ENCODE measurements at places on chromosomes 13 and 19.

DNA sequence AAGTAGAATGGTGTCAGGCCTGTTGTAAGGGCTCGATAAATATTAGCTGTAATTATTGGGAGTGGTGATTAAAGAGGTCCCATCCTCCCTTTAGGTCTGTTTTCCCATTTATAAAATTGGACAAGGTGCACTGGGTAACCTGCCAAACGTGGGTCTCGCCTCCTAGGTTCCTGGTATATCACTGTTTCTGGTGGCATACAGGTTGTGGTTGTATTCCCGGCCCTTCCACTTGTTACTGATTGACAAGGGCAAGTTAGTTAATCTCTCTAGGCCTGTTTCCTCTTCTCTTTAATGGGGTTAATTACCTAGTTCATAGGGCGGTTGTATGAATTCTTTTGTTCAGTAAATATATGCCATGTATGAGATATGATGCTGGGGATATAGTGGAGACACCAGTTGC lies 1.5 kb downstream of the PPP2R1A start:
- no peak for DNase-seq

GRCh38 chr19:52453324-52454094 lies at the start of gene ZNF578:
TSS of gene ZNF578 (plus strand) at chr19:52453553. CDS start at chr19:52501846, 48,293 bp downstream.
- peak; percentile 36 for DNase-seq

GRCh38 chr19:46787331-46788261 lies 798 bp downstream of the SLC1A5 start:
- no peak for DNase-seq

DNA sequence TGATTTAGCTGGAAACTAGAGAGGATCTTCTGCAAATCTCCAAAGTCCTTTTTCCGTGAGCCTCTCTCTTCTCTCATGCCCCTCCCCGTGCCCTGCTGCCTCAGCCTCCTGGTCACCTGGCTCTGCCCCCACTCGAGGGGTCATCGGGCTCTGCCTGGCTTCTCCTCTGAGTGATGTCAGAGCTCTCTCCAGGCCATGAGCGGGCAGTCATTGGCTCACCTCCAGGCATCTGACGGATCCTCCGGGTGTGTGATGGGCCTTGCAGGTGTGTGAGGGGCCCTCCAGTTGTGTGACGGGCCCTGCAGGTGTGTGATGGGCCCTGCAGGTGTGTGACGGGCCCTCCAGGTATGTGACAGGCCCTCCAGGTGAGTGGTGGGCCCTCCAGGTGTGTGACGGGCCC lies 10.3 kb upstream of the GAS6 start:
- DNase-seq: no peak

DNA sequence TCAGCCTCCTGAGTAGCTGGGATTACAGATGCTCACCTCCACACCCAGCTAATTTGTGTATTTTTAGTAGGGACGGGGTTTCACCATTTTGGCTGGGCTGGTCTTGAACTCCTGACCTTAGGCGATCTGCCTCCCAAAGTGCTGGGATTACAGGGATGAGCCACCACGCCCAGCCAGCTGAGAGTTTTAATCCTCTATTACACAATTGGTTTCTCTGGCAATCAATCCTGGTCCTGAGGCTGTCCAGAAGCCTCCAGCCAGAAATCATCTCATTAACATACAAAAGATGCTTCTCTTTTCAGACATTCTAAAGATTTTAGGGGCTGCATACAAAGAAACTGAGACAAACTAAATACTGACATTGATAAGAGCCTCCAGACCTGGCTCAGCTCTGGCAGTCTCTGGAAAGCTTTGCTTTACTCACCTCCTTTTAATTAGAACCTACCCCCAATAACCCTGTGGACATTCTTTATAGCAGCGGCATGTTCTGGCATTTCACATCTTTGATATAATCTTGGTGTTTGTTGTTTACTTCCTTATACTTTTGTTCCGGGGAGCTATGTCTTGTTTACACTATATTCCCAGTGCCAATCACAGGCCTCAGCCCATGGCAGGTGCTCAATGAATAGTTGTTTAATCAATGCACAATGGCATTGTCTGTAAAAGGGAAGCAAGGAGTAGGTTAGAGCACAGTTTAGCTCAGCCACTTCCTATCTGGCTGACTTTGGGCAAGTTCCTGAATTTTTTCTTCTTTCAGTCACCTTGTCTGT lies 4.1 kb upstream of the ZNF724 start:
- DNase-seq: no peak
